SHP77 treated with DMSO at 0.1 percent for 48 hours (cell line): ENCODE measurements at places on chromosomes 4 and X.

DNA sequence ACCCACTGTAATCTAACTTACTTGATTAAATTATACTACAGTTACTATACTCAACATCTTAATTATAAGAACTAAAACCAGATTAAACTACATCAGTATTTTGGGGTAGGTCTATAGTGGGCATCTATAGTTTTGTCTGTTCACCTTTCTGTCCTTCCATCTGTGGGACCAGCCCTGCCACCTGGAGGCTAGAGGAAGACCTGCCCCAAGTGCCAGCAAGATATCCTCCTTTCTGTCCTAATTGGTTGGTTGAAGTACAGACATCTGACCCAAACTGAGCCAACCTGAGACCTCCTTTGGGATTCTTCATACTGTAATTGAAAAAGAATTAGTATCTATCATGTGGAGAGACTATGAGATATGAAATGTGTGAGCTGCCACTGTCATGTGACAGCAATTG, 172.2 kb upstream of the TLL1 start:
- no peak for DNase-seq

DNA sequence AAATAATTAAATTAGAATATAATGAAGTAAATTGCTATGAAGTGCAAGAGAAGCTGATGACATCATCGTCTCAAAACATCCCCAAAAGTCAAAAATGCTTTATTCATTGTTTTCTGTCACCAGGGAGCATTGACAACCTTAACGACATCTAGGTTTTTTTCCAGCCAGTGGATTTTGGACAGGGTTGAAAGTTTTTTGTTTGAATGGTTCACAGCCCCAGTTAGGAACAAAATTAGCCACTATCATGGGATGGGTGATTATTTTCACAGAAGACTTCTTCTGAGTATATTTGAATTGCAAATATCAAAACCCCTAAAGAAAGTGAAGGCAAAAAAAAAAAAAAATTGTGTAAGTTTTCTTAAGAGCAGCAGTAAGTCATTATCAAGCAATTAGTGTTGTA, 826.1 kb downstream of the STPG2 start:
- DNase-seq: no peak

DNA sequence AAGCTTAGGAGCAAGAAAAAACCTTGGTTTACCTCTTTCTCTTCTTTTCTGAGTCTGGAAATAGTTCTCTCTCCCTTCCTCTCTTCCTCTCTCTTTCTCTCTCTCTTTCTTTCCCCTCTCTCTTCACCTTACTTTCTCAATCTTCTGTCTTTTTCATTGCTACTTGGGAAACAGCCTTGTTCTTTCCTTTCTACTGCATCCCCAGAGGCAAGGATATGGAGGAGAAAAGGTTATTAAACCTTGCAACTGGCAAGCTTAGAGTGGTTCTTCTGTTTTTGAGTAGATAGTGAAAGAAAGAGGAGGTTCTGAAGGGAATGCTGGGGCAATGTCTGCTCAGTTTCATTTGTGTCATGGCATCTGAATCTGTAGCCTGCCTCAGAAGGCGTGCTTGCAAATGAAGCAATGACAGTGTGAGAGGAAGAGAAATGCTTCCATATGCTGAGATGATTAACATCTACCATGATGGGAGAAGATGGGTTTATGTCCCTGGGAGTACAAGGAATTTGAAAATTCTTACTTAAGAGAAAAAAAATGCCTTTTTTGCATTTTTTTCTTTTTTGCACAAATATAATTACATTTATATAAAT, 190.6 kb downstream of the CEP135 start:
- no peak for DNase-seq

DNA sequence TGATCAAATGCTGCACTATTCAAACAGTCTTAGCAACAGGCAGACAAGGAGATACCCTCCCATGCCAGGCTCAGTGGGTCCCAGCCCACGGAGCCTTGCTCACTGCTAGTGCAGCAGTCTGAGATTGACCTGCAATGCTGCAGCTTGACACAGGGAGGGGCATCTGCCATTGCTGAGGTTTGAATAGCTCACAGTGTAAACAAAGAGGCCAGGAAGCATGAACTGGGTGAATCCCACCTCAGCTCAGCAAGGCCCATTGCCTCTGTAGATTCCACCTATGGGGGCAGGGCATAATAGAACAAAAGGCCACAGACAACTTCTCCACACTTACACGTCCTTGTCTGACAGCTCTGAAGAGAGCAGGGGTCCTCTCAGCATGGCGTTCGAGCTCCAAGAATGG, 26.6 kb upstream of the ZXDB start:
- DNase-seq: no peak

DNA sequence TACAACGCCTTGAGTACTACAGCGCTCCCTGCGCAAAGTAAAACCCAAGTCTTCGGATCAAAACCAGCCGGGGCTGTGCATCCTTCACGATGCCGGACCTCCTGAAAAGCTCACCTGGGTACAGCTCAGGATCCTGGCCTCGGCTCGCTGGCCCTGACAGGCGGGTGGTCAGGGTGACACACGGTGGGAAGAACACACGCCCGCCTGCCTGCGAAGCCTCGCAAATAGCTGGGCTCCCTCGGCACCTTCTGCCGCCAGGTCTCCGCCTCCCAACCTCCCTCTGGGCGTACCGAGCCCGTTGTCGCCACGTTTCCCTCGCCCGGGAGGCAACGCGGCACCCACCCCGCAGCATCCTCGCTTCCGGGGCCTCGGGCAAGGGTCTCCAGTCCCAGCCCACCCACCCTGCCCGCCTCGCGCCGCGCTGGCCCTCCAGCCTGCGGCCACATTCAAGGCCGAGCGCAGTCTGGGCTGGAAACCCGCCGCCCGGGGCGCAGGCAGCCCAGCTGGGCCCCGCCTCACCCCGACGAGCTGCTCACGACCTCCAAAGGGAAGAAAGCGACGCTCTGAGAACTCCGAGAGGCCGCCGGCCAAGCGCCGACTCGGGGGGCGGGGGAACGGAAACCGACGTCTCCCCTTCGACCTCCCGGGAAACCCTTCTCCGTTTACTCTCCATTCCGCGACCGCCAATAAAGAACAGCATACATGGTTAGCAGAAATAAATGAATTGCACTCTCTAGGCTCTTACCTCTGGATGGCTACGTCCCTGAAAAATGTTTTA, 511 bp downstream of the PPM1K start:
- peak; percentile 39 for DNase-seq

GRCh38 chrX:25527156-25527555, 511.4 kb upstream of the ARX start:
- no peak for DNase-seq

DNA sequence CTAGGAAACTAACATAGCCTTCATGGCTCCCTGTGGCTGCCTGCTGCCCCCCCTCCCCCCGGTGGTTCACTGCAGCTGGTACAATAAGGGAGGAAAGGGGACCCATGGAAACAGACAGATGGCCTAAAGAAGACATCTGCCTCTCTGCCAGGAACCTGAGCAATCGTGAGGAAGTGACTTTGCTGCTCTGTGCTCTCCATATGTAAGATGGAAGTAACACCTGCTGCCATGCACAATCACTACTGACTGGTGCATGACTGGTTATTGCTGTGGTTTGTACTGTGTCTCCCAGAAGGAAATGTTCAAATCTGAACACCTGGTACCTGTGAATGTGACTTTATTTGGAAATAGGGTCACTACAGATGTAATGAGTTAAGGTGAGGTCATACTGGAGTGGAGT, 43.6 kb downstream of the CD99L2 start:
- DNase-seq: peak; percentile 54

DNA sequence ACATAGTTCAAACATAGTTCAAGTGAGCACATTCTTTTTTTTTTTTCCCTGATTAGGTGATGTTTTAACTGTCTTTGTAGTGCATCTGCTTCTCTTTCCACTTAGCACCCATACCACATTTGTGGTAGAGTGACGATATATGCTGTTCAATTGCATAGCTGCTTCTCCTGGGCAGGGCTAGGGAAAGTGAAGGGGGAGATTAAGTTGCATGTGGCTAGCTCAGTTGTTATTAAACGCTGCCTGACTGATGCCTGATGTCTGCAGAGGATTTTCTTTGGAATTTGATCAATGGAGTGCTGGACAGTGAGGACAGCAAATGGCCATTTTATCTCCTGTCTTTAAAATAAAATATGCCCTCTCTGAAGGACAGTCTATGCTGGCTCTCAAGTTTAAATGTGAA, 63.7 kb downstream of the ANK2 start:
- DNase-seq: no peak

DNA sequence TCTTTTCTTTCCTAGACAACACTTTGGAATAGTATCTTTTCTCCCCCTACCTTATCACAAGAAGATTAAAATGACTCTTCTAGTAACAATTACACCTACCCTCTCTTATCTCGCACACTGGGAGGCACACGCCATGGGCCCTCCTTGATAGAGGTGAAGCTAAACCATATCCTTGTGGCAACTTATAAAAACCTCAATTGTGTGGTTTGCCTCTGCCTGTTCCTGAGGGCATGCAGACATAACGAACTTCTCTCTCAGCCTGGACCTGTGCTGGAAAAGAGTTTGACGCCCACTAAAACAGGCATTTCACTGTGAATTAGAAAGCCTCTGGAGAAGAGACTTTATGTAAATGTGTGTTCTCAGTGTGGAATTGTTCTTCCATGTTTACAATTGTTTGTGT, 141.2 kb downstream of the NDST3 start:
- no peak for DNase-seq

- no peak for DNase-seq
Observed at GRCh38 chr4:136680271-136680670, 852.0 kb downstream of the PCDH18 start.

DNA sequence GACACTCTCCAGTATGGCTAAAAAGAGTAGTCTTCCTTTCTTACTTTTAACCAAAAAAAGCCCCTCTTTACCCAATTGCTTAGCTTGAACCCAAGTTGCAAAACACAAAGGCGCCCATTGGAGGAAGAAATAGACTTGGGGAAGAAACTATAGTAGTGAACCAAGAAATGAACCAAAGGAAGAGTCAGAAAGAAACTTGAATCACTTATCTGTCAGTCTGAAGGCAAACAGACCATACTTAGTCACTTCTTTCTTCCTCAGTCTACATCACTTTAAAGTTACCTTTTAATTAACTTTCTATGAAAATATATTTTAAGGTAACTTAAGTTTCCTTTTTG, 161.4 kb upstream of the GIMD1 start:
- DNase-seq: no peak

DNA sequence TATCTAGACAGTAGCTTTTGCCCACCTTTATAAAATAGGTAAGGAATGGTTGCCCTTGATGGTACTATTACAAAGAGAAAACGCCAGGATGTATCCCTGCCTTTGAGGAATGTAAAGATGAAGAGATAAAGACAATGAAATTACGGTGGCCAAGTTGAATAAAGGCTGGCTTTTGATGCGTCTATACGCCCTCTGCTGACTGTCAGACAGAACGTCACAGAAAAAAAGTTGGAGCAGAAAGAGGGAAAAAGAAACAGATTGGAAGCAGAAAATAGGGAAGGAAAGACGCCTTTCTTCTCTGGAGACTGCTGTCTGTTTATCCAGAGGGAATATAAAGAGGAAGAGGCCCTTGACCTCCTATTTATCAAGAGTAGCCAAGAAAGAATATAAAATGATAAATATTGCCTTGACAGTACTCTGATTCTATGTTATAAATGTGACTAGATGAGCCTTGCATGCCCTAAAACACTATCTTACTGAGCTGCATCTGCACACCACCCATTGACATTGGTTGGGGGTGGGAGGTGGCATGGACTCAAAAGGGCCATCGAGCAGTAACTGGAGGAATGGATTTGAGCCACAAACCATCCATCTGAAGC, 30.6 kb downstream of the PCDH19 start:
- no peak for DNase-seq

DNA sequence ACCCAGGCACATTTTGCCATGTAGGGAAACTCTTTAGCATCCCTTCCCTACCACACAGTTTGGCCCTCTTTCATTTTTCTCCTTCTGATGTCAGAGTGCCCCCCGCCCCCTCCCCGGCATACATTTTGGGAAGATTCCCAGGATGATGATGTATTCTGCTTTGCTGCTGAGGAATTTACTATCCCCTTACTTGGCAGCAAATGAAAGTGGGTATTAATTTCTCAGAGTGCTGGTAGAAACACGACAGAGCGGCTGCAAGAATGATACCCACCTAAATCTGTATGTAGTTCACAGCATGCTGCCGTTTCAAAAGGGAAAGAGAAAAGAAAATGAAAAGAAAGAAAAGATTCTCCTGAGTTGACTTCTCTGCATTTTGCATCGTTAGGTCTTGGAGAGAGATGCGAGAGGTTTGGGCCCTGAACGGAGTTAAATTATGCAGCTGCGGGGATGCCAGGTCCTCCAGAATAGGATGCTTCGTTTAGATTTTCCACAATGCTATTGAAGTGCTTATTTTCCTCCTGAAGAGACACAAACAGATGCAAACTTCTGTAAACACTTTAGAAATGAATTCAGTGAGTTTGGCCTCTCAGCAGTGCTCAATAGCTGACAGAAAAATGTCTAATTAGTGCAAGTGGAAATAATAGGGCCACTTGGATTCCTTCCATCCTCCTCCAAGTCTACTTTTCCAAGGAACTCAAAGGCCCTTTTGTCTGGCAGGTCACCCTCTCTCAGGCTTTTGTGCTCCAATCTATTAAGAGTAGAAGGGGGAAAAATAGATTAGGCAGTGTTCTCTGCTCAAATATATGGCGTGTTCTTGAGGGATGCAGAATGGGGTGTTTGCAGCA, 106.2 kb downstream of the ALPK1 start:
- no peak for DNase-seq

DNA sequence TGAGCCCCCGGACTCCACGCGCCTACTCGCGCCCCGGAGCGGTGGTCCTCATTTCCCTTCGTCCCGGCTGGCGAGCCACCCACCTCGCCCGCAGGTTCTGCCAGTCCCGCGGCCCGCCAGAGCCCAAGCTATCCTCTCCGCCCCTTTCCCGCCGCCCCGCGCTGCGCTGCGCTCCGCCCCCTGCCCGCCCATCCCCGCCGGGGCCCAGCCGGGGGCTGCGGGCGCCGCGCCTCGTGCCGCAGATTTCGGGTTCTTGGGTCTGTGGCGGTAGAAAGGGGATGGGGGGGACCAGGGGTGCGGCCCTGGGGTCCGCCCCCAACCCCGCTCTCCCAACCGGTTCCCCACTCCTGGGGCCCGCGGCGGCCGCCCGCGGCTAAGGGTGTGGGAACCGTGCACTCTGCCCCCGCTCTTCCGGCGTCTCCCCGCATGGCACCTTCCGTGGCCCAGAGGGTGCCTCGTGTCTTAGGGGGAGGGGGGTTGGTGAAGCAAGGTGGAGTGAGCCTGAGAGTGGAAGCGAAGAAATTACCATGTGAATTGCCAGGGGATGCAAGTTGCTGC, 650.8 kb upstream of the DIPK2B start:
- DNase-seq: no peak

- no peak for DNase-seq
Observed at GRCh38 chr4:69490271-69490670, 5.4 kb downstream of the UGT2B4 start.

- DNase-seq: no peak
Observed at GRCh38 chr4:6011686-6012085, 6.5 kb downstream of the C4orf50 start.

DNA sequence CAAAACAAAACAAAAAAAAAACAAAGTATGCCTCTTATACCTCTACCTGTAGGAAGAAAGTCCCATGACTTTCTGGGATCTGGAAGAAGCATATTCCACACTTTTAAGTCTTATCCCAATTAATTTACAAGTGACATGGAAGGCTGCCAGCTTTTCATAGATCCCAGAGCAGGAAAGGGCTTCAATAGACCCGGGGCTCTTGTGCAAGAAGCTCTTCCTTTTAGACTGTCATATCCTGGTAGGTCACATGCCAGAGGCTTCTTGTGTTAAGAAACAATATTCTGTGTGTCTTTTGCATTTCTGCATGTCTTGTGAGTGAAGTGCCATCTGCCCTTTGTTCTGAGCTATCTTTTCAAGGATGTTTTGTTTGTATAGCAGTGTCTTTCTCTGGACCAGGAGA, 84.4 kb upstream of the PHOX2B start:
- no peak for DNase-seq
